Stimulated activated CD4-positive, alpha-beta T cell treated with anti-CD3 and anti-CD28 coated beads, Interleukin-15, amount 100 ng/mL, for 48 hours (primary cell): ENCODE measurements at places on chromosomes 4 and X.

DNA sequence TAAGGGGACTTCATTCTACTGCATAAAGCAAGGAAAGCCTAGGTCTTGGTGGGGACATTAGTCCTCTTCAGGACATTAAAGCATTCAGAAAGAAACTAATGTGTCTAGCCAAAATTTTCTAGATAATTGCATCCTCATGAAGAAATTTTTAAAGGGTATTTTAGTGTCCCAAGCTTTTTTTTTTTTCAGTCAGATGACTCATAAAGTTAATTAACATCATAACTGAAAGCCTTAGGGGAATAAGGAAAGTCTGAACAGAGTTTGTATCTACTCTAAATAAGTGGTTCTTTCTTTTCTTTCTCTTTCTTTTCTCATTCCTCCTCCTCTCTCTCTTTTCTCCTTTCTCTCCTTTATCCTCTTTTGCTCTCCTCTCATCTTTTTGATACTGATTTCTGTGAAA is 202.4 kb downstream of the ADAMTS3 start:
- no peak for DNase-seq

- no peak for DNase-seq
These were observed 58.1 kb upstream of the BCOR start for GRCh38 chrX:40155589-40156469.

DNA sequence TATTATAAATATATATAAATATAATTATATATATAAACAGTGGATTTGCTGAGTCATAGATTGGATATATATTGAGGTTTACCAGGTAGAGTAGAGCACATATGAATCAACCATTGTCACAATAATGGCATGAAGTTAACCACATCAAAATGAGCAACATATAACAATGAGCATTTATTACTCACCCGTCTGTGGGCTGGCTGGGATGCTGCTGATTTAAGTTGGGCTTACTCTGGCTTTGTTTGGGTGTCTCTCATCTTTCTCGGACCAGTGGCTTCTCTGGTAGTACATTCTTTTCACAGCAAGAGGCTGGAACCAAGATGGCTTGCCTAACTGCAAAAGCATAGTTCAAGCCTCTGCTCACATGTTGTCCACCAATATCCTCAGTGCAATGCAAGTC is 111.7 kb upstream of the TAPT1 start:
- no peak for DNase-seq

DNA sequence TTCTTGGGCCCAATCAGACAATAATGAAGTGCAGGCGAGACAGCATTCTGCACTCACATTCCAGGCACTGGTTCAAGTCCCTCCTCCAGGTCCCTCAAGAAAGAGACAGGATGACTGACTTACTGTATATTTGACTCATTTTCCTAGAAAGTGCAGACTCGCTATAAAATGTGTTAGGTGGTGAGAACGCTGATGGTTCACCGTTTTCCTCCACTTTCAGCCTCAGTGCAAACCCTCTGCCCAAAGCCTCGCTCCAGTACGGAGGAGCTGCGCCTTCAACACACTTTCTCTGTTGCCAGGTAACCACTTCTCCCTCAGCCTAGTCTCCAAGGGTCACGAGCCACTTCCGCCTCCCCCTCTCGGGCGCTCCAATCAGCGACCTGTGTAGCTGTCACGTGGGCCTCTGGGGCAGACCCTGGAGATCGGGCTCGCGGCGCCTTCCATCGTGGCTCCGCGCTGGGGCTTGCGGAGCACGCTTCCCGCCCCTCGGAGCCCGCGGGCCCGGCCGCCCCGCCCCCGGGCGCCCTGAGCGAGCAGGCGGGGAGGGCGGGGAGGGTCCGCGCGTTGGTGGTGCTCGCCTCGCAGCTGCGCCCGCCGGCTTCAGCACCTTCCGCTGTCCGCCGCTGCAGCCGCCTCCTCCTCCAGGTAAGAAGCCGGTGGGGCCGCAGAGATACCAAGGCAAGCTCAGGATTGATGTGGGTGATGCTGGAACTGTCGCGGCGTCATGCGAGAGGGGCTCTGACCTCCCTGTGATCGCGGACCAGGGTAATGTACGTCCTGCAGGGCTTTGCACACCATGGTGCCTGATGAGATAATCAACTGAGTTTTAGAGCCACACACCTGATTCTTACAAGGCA is at the start of gene WDR17:
Gene WDR17, plus strand, starts transcription at position 407 of the 857 bp plus-strand sequence. CDS start 45,740 bp downstream, outside the sequence.
- peak; percentile 67 for DNase-seq

- no peak for DNase-seq
These were observed 223.9 kb upstream of the EPHA5 start for GRCh38 chr4:65893957-65894755.

DNA sequence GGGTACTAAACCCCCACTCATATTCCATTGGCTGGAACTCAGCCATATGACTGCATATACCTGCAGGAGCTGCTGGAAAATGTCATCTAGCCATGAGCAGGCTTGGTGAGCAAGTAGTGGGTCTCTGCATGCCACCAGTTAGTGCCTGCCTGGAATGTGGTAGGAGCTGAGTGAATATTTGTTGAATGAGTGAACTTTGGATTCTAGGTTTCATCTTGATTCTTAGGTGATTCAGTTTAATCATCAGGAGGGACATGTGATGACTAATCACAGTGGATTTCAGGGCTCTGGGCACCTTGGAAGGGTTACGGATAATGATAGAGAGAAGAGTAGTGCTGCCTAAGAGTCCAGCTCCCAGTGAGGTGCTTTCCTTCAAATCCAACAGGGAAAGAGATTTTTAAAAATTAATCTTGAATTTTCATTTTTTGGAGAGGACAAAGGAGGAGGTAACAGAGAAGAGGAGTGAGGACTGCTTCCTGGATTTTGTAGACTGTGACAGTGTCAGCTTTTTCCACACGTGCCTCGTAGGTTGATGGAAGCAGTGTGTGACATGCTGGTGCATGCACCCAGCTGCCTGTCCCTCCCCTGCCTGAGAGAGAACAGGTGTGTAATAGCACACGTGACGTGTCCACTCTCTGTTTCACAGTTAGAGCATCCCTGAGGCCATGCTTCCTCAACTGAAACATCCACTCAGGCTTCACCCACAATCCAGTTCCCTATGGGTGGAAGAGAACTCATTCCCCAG is 30.4 kb downstream of the NHS start:
- DNase-seq: no peak

- DNase-seq: no peak
These were observed 1950.9 kb downstream of the ARAP2 start for GRCh38 chr4:34293459-34293858.

DNA sequence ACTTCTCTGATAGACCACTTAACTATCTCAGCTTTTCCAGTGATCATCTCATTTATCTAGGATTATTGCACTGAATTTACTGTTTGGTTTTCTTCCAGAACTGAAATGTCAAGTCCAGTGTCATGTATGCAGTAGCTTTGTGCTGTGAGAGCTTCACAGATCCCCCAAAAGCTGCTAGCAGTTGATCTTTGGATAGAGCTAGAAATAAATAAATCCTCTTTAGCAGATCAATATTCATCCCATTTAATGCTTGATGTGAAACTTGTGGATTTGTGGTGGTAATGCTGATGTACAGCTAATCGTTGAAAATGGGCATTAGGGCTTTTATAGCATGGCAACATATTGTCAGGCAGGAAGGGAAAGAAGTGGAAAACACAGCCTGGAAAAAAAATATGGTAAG is 509.6 kb upstream of the FAM241A start:
- DNase-seq: no peak

GRCh38 chrX:107484002-107484726 is 34.7 kb downstream of the FRMPD3 start:
- no peak for DNase-seq

- DNase-seq: peak; percentile 14
These were observed 65.0 kb downstream of the SCD5 start for GRCh38 chr4:82733636-82734035.

DNA sequence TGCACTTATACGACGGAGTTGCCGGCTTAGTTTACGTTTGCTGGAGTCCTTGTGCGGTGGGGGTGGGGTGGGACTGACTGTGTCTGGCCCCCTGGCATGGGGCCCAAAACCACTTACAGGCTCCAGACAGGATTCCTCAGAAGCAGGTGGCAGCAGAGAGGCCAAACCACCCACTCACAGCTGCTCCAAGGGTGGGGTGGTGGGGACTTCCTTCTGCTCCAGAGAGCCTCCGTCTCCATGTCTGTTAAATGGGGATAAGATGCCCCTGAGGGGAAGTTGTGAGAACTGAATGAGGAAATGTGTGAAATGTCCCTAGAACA is 36.7 kb downstream of the PSAPL1 start:
- DNase-seq: no peak

GRCh38 chr4:168836490-168836889 is 173.6 kb downstream of the CBR4 start:
- DNase-seq: no peak

- DNase-seq: no peak
These were observed 2.0 kb upstream of the PROM1 start for GRCh38 chr4:16085822-16086221.

GRCh38 chr4:38625508-38625907 is 38.5 kb upstream of the KLF3 start:
- no peak for DNase-seq

GRCh38 chr4:85127653-85128052 is 161.2 kb upstream of the WDFY3 start:
- DNase-seq: no peak

- DNase-seq: no peak
These were observed 359.0 kb downstream of the HS3ST1 start for GRCh38 chr4:11069581-11070211.

- no peak for DNase-seq
These were observed at the start of gene TEX13D for GRCh38 chrX:124332481-124333424. Gene TEX13D (plus strand): TSS chrX:124332660. CDS start chrX:124332918, 258 bp downstream.

DNA sequence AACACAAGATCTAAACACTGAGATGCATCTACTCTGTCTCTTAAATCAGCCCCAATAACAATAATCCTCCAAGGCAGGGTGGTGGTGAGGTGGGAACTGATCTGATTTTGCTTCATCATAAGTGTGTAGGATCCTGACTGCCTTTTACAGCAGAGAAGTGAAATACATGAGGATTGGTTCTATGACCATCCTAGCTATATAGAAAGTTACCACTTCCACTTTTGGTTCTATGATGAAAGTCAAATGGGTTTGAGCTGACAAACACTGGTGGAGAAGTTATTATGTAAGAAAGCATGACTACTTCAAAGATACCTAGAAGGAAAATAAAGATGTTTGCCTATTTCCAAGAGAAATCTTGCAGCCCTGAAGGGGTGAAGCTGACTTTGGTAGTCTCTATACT is 181.6 kb downstream of the NKX6-1 start:
- DNase-seq: no peak
